ENCODE measurements at places on chromosomes 4 and X. TPM values are rescaled to one million over a fixed set of nuclear protein-coding genes. Genes with fewer than 3 reads are reported as not detected.

DNA sequence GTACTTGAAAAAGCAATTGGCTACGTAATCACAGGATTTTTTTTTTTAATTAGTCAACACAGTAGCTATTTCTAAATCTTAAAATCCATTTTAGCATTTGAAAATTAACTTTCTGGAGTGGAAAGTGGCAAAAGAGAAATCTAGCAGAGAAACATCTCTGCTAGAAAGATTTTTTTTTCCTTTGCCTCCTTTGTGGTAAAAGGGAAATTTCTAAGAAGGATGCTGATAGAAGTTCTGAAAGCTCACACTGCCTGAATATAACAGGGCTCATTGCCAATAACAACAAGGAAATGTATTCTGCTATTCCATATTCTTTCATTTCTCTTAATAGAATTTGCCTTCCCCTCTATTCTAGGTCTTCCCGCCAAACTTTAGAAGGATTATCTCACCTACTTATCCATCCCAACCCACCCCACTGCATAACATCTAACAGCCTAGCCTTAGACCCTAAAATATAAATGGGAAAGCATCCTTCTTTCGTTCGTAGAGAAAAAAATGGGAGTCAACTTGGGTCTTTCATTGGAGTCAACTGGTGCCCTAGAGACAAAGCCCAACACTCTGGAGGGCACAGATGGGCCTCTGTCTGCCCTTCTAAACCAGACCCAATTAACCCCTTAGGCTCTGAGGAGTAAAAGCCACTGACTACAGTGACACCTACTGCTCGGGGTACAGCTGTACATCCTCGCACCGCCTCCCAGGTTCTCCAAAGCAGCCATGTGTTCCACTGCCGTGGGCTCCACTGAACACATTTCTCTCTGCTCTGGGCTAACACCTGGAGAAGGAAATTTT, 103.9 kb downstream of the MAML3 start:
- no peak for DNase-seq

DNA sequence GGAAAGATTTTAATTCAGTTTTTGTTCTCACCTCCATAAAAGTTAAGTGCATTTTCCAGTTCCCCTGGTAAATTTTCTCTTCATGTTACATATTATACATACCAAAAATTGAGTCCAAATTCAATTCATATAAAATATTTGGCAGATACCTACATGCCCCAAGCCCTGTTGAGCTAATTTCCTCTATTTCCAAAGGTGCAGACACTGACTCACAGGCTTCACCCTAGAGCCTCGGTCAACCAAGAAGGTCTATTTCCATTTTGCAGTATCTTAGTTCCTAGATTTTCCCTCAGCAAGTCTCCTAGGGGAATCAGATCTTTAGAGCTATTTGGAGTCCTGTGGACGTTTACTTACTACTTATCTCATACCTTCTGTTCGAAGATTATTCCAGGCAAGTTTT, 174.4 kb downstream of the TSPAN5 start:
- no peak for DNase-seq

GRCh38 chr4:37686373-37687193, at the start of gene RELL1:
TSS of gene RELL1 (minus strand) at chr4:37686376. CDS start at chr4:37686287, 89 bp downstream.
- peak; percentile 99 for DNase-seq

The SSX3 gene
- total RNA-seq: not detected

The LIN54 gene
- 6.7 TPM for total RNA-seq

The PAGE2 gene
- not detected for total RNA-seq

DNA sequence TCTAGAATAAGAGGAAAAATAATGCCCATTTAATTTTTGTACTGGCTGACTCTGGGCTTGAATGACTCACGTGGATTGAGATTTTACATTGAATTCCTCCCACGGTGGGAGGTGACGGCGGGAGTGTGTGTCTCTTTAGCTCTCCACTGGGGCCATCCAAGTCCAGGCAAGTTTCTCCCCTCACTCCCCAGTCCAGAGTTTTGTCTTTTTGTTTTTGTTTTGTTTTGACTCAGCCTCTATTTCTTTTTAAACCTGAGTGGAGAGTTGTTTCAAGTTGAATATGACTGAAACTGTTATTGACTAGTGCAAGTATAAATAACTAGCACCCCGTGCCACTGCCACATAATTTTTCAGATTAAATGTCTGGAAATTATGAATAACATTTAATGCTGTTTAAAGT, 13.6 kb downstream of the CHST7 start:
- DNase-seq: no peak

DNA sequence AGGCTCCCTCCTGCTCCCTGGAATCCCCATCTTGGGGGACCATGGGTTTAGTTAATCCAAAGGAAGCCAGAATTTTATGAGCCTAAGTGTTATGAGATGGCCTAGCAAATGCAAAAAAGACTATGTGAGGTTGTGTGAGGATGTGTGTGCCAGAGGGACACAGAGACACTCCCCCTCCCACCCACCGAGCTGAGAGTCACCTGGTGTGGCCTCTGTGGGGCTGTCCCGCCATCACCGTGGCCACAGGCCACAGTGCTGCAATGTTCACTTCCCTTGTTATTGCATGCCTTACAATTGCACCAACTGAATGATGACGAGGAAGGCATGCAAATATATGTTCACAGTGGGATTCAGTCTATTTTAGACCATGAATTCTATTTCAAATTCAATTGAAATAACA, 601 bp upstream of the FGFBP2 start:
- no peak for DNase-seq

DNA sequence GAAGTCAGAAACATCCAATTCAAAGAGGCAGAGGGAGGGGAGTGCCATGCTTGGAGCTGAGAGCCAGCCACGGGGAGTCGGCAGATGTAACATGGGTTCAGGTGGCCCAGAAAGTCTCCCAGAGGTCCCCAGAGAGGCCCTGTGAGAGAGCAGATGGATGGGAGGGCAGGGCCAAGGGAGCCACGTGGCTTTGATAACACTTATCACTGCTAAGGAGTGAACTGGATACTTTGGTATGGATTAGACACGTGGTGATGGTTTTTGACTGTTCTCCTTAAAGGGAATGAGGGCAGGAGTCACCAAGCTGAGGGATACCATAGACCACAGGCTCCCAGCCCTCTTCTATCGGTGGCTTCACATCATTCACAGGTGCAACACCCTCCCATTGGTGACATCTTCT, 13.7 kb downstream of the CCKAR start:
- no peak for DNase-seq

The NDP gene
- not detected for total RNA-seq

- DNase-seq: no peak
These were observed 137.0 kb upstream of the PSAPL1 start for GRCh38 chr4:7571701-7572100.

The TEC gene
- 2.2 TPM for total RNA-seq

DNA sequence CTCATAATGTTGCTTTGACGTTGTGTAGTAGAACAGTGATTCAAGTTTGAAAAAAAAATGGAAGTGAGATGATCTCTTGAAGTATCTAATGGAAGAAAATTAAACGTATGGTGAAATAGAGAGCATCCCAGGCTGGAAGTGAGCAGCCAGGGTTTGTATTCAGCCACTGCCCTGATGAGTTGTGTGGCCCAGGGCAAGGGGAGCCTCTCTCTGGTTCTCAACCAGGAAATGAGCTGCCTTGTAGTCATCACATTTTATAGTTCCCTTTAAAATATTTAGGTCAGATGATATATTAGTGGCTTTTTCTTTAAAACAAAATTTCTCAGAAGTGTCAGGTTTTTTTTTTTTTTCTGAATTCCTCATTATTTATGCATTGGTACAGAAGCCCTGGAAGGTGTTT, 150.3 kb downstream of the GPAT3 start:
- DNase-seq: no peak

DNA sequence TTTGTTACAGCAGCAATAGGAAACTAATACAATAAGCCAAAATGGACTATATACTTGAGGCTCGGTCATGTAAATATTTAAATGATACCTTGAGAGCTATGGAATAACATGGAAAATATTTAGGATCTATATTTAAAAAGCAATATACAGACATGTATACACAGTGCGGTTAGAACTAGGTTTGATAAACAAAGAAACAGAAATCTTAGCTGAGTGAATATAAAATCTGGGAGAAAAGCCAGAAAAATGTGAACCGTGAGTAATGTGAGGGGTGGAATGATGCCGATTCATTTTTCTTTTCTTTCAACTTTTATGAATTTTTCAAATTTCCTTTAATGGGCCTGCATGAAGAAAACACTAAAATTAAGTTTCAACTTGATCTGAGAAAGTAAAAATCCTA, 104.1 kb downstream of the ATXN3L start:
- no peak for DNase-seq

The PHKA1 gene
- total RNA-seq: 17.3 TPM

- DNase-seq: no peak
These were observed 194.9 kb downstream of the PACRGL start for GRCh38 chr4:20895208-20895607.

The IL1RAPL2 gene
- total RNA-seq: not detected

The PNMA6F gene
- not detected for total RNA-seq

DNA sequence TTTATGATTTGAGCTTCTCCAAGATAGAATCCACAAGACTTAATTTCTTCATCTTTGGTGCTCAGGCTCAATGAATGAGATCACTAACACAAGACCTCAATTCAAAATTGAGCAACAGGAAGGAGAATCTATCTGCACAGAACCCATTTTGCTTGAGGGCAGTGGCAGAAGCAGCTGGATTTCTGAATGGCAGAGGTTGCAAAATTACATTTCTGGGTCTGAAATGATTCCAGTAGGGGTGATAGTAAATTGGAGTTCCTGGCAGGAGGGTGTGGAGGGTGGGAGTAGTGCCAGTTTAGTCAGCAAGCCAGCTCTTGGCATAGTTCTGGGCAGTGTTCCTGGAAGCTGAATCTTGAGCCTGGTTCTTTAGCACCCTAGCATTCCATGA, 281.1 kb downstream of the SLC7A11 start:
- DNase-seq: no peak

- peak; percentile 44 for DNase-seq
These were observed 98.5 kb upstream of the KLF3 start for GRCh38 chr4:38565271-38566199.

Measured in left ventricle myocardium superior (tissue), 1 donor.